Ureter (tissue), 1 donor: ENCODE measurements at places on chromosomes 5 and 9. TPM values are rescaled to one million over a fixed set of nuclear protein-coding genes. Genes with fewer than 3 reads are reported as not detected.

The CHMP5 gene
- total RNA-seq: 53.4 TPM

The PCDHA7 gene
- total RNA-seq: 1.1 TPM

The MORN5 gene
- 1.4 TPM for total RNA-seq

The AOPEP gene
- 115 TPM for total RNA-seq

The ANGPTL2 gene
- 22.2 TPM for total RNA-seq

The ST8SIA4 gene
- total RNA-seq: 6.5 TPM
